DMS153 (cell line): ENCODE measurements at places on chromosomes 12 and 14.
A peak's percentile ranks its signal among the peaks of the same experiment; 100 is the strongest.

- DNase-seq = no peak
Measured at GRCh38 chr12:3201339-3202051, 124.3 kb downstream of the TSPAN9 start.

GRCh38 chr12:105226219-105226618 is 9.8 kb downstream of the APPL2 start:
- no peak for DNase-seq

GRCh38 chr12:79424109-79424721 is 266.5 kb downstream of the PAWR start:
- DNase-seq = peak; percentile 23

DNA sequence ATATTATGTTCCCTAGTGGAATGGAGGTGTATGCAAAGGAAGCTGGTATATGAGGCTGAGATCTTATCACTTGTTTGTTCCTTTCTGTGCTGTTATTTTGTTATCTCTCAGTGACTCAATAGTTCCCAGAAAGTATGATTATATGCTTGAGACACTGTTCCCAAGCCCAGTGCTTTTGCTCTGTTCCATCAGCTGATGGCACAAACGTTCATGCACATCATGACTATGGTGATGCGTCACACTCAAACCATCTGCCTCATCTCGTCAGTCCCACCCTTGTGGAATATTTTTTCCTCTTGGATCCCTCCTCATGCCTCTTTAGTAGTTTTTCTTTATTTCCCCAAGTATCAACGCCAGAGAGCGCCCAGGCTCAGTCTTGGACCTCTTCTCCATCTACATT is 786.9 kb downstream of the AACS start:
- no peak for DNase-seq

DNA sequence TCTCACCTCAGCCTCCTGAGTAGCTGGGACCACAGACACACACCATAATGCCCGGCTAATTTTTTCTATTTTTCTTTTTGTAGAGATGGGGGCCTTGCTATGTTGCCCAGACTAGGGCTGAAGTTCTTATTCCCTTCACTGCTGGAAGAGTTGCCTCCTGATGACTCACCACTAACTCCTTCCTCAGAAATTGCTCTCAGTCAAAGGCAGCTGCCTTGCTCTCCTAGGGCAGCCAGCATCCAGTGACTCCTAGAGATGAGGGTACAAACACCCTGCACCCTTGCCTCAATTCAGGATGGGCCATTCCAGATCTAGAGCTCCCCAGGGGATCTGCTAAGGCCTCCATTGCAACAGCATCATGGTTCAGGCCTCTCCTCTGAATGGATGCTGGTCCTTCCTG is 54.0 kb upstream of the RASSF8 start:
- no peak for DNase-seq

GRCh38 chr12:45273717-45274271 is 57.9 kb downstream of the ANO6 start:
- DNase-seq = no peak

- DNase-seq = no peak
Measured at GRCh38 chr14:76289276-76289675, 86.7 kb upstream of the ESRRB start.

- DNase-seq = no peak
Measured at GRCh38 chr12:132583736-132584135, 26.6 kb downstream of the LRCOL1 start.

DNA sequence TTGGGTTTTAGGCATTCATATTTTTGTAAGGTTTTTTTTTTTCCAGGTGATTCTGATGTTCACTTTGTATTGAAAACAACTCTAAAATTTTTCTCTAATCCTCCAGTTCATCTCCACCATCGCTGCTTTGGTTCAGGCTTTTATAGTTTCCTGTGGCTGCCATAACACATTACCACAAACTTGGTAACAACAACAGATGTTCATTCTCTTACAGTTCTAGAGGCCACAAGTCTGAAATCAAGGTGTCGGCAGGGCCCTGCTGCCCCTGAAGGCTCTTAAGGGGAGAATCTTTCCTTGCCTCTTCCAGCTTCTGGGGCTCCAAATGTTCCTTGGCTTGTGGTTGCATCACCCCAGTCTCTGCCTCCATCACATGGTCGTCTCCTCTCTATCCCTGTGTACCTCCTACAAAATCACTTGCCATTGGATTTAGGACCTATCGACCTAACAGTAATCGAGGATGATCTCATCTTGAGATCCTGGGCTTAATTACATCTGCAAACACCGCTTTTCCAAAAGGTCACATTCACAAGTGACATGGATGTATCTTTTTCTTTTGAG is 55.2 kb downstream of the PELI2 start:
- DNase-seq = no peak

DNA sequence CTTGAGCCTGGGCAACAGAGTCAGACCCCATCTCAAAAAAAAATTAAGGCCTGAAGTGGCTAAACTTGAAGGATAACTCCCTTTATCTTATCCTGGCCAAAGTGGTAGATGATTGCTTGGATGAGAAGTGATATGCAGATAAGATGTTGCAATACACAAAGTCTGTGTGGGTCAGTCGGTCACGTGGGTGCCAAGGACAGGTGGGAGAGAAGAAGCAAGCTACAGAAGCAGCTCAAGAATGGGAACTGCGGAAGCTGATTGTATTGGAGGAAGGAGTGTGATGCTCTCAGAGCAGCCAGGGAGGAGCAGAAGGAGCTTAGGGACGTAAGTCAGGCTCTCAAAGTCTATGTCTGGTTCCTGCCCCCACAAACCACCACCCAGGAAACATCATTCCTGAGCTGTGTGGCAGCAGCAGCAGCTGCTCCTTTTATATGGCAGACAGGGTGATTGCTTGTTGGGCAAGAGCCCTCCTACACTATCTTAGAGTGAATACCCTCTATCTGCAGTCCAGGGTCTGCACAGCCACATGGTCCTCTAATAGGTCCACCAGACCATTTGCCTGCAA is 54.5 kb downstream of the ATP2A2 start:
- no peak for DNase-seq

GRCh38 chr12:115941362-115941761 is 336.1 kb downstream of the MED13L start:
- DNase-seq = no peak

GRCh38 chr12:69272511-69272910 is 33.1 kb downstream of the CPSF6 start:
- DNase-seq = no peak

GRCh38 chr14:86357119-86357518 is 827.2 kb downstream of the FLRT2 start:
- no peak for DNase-seq

DNA sequence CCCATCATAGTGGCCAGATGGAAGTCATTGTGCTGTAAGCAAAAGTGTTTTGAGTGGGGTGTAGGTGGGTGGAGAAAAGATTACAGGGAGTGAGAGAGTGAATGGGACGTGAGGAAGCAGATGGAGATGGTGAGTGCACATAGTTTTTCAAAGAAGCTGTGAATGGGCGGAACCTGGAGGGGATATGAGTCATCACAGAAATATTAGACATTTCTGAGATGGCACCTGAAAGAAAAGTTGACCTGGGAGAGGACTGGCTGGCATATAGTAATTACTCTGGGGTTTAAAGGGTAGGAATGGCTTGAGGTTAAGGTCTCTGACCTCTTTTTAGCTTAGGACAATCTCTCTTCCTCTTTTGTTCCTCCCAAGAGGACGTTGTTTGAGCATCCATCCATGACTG is 50.5 kb downstream of the ANO4 start:
- no peak for DNase-seq

DNA sequence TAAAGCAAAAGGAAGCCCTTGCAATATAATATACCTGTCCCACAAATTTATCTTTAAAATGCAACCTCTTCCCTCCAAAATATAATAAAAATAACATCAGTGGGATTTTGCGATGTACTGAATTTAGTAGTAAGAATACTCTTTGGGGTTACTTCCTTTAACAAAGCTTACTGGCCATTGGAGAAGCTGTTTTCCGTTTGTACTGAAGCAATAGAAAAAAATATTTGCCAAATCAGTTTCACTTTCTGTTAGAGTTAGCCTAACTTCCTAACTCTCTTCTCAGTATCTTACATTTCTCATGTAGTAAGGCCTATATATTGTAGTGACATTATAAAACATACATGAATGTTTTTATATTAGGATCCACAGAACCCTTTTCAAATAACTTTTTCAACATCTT is 3.7 kb downstream of the MAX start:
- DNase-seq = no peak

- no peak for DNase-seq
Measured at GRCh38 chr14:91284791-91285548, 40.5 kb upstream of the GPR68 start.

DNA sequence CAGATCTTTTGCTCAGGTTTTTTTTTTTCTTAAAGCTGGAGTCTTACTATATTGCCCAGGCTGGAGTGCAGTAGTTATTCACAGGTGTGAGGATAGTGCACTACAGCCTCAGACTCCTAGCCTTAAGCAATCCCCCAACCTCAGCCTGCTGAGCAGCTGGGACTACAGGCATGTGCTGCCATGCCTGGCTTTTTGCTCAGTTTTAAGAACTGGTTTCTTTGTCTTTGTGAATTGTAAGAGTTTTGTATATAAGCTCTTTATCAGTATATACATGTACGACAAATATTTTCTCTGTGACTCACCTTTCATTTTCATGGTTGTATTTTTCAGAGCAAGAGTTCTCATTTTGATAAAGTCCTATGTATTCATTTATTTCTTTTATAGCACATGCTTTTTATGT is 33.3 kb upstream of the C2CD5 start:
- no peak for DNase-seq

DNA sequence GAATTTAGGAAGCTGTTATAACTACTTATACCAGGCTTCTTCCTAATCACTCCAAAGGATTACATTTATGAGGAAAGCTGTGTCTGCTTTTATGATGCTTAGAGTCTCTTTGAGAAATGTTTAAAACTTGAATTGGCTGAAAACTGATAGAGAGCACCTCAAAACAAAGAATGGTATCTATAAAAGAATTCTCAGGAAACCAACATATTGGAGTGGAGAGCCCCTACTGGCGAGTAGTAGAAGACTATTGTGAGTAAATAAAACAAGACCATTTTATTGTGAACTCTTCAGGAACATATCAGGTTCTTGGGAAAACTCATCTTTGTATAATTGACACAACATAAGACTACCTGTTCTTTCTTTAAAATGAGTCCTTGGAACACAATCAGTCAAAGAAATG is 578.6 kb downstream of the RERGL start:
- no peak for DNase-seq

DNA sequence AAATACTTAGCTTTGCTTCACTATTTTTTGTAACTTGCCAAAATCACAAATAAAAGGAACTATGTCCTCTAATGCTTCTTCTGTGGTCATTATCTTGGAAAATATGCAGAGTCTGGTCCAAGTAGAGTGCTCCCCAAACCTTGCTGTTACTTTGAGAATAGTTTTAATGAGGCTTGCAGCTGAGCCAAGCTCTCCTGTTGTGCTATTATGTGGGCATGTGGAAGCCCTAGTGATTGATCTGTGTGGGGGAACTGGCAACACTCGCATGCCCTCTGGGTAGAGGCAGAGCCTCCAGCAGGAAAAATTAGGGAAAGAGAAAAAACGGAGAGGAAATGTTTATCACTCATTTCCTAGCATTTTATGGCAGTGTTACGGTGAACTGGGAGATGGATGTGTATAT is 473.1 kb downstream of the EGLN3 start:
- no peak for DNase-seq

DNA sequence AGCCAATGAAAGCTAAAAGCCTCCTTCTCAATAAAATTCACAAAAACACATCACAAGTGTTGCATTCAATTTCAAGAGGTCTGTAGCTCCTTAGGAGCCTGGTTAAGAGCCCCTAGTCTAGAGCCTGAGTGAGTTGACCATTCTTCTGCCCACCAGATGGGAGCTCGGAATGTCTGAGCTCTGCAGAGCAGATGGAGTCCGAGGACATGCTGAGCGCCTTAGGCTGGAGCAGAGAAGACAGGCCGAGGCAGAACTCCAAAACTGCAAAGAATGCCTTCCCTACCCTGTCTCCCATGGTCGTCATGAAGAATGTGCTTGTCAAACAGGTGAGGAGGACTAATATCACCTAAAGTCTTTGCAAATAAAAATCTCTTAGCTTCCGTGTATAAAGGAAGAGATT is 11.6 kb downstream of the CIPC start:
- no peak for DNase-seq

DNA sequence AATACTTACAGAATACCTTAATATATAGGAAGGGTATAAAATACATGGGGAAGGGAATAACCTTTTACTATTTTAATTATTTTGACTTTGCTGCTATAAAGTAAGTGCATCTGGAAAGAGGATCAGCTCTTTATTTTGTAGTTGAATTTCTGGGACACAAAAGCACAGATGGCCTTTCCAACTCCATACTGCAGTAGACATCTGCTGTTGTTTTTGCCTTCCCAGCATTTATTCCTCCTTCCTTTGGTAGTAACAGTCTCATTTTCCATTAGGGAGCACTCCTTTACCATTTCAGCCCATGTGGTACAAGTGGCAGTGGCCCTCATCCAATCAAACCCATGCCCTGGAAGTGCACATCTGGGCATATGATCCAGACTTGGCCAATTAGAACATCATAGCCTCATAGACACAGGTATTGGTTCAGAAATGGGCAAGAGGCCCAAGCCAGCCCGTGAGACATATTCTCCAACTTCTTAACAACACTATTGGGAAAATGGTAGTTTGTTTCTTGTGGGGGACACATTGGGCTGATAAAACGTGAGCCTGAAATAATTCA is 64.8 kb upstream of the YARS2 start:
- DNase-seq = no peak

GRCh38 chr12:105032703-105033357 is 46.7 kb downstream of the NOPCHAP1 start:
- DNase-seq = no peak

- no peak for DNase-seq
Measured at GRCh38 chr14:92470811-92471210, 42.8 kb upstream of the RIN3 start.
